ENCODE measurements at places on chromosomes 1 and 21.

- no peaks in the 10 kb centered on the region for H3K36me3 ChIP-seq
- DNase-seq, result no peak
- H3K27ac ChIP-seq, result no peak overlapping the region
- no peaks in the 10 kb centered on the region for H3K27me3 ChIP-seq
Observed at GRCh38 chr1:58227604-58228003, 318.9 kb downstream of the OMA1 start.

DNA sequence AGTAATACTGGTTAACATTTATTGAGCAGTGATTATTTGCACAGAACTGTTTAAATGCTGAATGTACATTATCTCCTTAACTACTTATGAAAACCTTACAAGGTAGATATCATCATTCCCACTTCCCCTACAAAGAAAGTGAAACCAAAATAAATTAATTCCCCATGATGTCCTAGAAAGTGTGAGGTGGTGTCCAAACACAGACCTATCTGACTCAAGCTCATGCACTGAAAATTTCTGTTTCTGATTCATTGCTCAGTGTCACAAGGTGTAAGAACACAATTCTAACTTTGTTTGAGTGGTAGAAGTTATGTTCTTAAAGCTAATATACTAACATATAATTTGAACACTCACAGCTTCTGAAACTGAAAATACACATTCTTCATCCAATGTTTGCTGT lies 178.7 kb downstream of the MRPL39 start:
- no peak overlapping the region for H3K27ac ChIP-seq
- no peaks in the 10 kb centered on the region for H3K4me1 ChIP-seq
- no peak for DNase-seq
- H3K4me3 ChIP-seq, result no peak overlapping the region

GRCh38 chr1:183023146-183023600 lies at the start of gene LAMC1:
TSS of gene LAMC1 (plus strand) at chr1:183023420. CDS start at chr1:183023717, 297 bp downstream.
- no peaks in the 10 kb centered on the region for H3K27me3 ChIP-seq
- peak within 1 kb of the TSS; percentile 95 for H3K27ac ChIP-seq
- H3K36me3 ChIP-seq, result no peaks in the 10 kb centered on the region
- DNase-seq, result peak; percentile 90

- no peaks in the 10 kb centered on the region for H3K27me3 ChIP-seq
- no peaks in the 10 kb centered on the region for H3K36me3 ChIP-seq
- H3K4me3 ChIP-seq, result no peak overlapping the region
- H3K4me1 ChIP-seq, result no peaks in the 10 kb centered on the region
- peak; percentile 75 for DNase-seq
- no peak overlapping the region for H3K27ac ChIP-seq
Observed at GRCh38 chr1:108016451-108016920, 51.5 kb upstream of the VAV3 start.

DNA sequence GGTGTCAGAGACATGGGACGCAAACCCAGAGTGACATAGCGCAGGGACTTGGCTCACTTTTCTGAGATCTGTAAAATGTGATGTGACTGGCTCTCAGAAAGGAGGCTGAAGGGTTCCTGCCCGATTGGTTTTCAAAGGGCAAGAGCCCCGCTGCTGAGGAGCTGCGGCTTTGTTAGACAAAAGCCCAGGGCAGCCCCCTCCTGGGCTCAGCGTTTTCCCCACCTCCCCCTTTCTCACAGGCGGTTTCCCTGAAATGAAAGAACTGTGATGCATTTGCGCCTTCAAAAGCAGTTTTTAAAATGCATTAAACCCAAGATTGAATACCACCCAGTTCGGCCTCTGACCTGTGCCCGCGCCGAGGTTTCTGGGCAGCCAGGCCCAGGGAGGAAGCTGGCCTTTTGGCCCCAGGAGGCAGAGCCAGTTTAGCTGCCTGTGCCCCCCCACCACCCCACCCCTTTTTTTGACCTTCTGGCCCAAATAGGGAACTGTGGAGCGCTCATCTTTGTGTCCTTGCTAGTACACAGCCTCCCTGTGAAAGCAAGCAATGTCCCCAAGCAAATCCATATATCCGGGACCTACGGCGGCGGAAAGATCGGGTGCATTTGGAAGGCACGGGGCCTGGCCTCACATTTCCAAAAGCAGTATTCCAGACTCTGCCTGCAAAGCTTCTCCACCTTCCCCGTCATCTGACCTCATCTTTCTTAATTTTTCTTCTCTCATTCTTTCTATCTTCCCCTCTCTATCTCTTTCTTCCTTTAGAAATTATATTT lies 28.6 kb downstream of the CD247 start:
- H3K27ac ChIP-seq, result no peak overlapping the region
- H3K36me3 ChIP-seq, result no peaks in the 10 kb centered on the region
- no peak overlapping the region for H3K4me3 ChIP-seq
- DNase-seq, result no peak
- peaks cover 11% of the 10 kb centered on the region for H3K27me3 ChIP-seq

DNA sequence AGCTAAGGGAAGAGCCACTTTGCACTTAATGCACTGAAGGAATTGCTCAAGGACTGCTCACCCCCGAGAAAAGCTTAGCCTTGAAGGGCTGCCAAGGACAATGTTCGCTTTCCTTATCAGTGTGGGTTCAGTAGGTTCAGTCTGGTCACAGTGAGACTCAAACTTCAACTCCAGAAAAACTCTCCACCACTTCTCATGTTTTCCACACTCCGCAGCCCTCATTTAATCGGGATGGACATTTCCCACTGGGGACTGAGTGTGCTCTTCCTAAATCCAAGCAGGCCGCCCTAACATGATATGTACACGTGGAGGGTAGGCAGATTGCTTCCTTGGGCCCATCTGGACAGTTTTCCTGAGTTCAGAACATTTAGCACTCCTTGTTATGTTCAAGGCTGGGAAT lies 19.5 kb downstream of the SUSD4 start:
- no peak overlapping the region for H3K4me3 ChIP-seq
- peaks cover 5% of the 10 kb centered on the region for H3K27me3 ChIP-seq
- DNase-seq, result no peak
- H3K27ac ChIP-seq, result no peak overlapping the region

GRCh38 chr1:12202190-12202497 lies 27.7 kb upstream of the VPS13D start:
- no peak overlapping the region for H3K27ac ChIP-seq
- H3K36me3 ChIP-seq, result no peaks in the 10 kb centered on the region

- H3K4me3 ChIP-seq, result no peak overlapping the region
- no peaks in the 10 kb centered on the region for H3K27me3 ChIP-seq
- peak; percentile 35 for DNase-seq
- no peaks in the 10 kb centered on the region for H3K36me3 ChIP-seq
- H3K4me1 ChIP-seq, result peaks cover 51% of the 10 kb centered on the region
Observed at GRCh38 chr21:37450445-37450941, 83.9 kb downstream of the DYRK1A start.

- no peak overlapping the region for H3K4me3 ChIP-seq
- DNase-seq, result no peak
- H3K27me3 ChIP-seq, result no peaks in the 10 kb centered on the region
- H3K36me3 ChIP-seq, result no peaks in the 10 kb centered on the region
Observed at GRCh38 chr21:25133939-25134338, 473.3 kb downstream of the MRPL39 start.

DNA sequence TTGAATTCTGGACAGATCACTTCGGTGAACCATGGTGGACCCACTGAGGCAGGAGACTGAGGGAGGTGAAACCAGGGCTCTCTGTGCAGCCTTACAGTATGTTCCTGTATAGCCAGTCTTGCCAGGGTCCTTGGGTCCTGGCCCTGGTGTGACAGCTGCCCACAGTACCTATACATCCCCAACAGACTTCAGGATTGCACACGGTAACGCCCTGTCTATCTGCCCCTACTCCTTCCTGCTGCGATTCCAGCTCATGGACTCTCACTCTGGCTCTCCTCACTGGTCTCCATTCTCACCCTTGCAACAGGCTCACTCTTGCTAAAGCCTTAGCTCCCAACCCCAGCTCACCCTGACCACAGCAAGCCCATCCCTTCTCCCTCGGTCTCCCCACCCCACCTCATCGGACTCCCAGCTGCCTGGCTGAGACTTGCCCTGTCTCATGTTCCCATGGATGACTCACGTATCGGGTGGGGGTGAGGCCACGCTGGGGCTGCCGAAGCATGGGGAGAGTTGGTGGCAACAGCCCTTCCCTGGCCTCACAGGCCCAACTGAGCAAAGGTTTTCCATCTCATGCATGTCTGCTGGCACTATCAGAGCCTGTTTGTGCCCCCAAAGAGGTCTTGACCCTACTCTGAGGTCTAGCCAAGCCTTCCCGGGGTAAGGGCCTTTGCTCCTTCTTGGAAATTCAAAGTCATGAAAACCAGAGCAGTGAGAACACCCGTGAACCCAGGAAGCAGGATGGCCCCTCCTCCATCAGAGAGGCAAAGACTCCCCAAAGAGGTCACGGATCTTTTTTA lies 7.1 kb downstream of the PHLDA3 start:
- peaks cover 37% of the 10 kb centered on the region for H3K4me1 ChIP-seq
- no peak overlapping the region for H3K4me3 ChIP-seq
- no peaks in the 10 kb centered on the region for H3K27me3 ChIP-seq
- peak; percentile 58 for DNase-seq

DNA sequence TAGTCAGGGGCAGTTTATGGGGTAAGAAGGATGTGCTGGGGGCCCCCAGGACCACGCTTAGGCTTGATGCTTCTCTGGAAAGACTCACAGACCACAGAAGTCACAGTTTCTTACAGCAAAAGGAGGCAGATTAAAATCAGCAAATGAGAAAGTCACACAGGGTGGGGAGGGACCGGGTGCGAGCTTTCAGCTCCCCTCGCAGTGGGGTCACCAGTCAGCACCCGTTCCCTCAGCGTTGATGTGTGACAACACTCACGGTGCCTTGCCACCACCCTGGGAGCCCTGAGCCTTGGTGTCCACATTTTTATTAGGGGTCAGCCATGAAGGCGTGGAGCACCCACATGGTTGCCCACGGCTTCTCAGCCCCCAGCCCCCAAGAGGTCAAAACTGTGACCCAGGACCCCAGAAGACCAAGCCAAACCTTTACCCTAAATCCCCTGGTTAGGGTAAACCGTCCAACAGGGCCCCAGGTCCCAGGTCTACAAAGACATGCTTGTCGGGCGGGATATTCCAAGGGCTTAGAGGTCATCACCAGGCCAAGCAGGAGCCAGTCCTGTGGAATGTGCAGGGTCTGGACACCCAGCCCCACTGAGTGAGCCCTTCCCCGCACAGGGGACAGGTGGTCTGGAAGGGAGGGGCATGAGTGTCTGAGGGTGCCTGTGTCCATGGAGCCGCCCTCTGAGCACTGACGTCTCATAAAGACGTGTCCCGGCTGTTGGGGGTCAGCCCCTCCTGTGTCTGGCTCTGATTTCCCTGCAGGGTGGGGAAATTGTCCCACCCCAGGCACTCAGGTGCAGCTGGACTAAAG lies 64.5 kb upstream of the ABCG1 start:
- DNase-seq, result no peak
- H3K4me3 ChIP-seq, result no peak overlapping the region
- no peaks in the 10 kb centered on the region for H3K36me3 ChIP-seq
- H3K4me1 ChIP-seq, result no peaks in the 10 kb centered on the region

DNA sequence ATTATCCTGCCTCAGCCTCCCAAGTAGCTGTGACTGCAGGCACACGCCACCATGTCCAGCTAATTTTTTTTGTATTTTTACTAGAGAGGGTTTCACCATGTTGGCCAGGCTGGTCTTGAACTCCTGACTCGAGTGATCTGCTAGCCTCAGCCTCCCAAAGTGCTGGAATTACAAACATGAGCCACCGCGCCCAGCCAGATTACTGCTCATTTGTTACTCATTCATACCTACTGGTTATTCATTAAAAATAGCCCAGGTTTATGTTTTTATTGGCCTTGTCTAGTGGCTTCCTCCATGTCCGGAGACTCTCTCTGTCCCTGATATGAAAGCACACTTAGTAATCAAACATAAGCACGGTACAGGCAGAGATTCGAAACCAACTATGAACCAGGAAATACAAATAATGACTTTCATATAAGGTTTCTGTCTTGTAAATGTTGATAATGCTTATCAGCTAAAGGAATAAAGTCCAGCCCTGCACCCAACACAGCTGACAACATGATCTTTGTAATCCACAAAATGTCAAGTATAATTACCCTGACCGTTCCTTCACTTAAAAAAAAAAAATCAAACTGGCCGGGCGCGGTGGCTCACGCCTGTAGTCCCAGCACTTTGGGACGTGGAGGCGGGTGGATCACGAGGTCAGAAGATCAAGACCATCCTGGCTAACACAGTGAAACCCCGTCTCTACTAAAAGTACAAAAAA lies 50.4 kb upstream of the CXADR start:
- H3K36me3 ChIP-seq, result no peaks in the 10 kb centered on the region
- no peak overlapping the region for H3K27ac ChIP-seq
- H3K4me3 ChIP-seq, result no peak overlapping the region
- no peaks in the 10 kb centered on the region for H3K27me3 ChIP-seq
- no peaks in the 10 kb centered on the region for H3K4me1 ChIP-seq

DNA sequence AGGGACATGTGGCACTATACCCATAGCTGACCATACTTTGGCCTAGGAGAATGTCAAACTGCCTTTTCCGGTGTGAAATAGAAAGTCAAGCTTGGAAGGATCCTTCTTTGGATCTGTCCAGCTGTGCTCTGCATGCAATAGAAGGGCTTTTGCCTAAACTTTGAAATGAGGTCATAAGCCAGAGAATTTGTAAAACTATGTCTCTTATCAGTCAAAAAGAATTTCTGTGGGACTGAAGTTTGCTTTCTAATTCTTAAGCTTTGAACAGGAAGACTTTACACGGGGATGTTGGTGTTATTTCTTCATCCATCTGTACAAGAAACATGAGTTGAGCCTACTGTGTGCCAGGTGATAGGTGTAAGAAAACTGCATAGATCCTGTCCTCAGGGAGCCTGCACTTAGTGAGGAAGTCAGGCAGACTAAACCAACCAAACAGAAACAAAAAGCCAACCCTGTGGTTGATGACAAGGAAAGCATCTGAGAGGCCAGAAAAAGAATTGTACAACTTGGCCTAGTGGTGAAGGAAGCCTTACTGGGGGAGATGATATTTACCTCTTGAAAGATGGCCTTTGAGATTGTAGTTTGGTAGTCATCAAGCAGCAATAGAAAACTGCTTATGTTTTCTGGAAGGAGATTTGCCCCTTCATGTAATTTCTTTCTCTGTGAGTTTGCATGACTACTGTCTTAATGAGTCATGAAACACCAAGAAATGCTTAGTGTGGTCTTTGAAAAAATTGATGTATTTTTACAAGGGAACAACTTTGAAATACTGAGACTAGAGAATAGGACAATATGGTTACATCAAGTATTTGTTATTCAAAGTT lies 24.8 kb downstream of the TGFB2 start:
- no peaks in the 10 kb centered on the region for H3K4me1 ChIP-seq
- DNase-seq, result no peak
- no peak overlapping the region for H3K4me3 ChIP-seq

GRCh38 chr1:33713058-33713877 lies 150.6 kb upstream of the HMGB4 start:
- no peaks in the 10 kb centered on the region for H3K4me1 ChIP-seq
- no peaks in the 10 kb centered on the region for H3K36me3 ChIP-seq
- no peak overlapping the region for H3K27ac ChIP-seq
- H3K4me3 ChIP-seq, result no peak overlapping the region
- DNase-seq, result no peak
- no peaks in the 10 kb centered on the region for H3K27me3 ChIP-seq

GRCh38 chr21:46376231-46376628 lies 52.3 kb downstream of the PCNT start:
- H3K36me3 ChIP-seq, result no peaks in the 10 kb centered on the region
- H3K27ac ChIP-seq, result no peak overlapping the region
- no peaks in the 10 kb centered on the region for H3K27me3 ChIP-seq
- H3K4me1 ChIP-seq, result no peaks in the 10 kb centered on the region

GRCh38 chr1:228222548-228222947 lies 14.7 kb downstream of the OBSCN start:
- no peak for DNase-seq
- no peaks in the 10 kb centered on the region for H3K4me1 ChIP-seq
- no peak overlapping the region for H3K4me3 ChIP-seq
- H3K27me3 ChIP-seq, result no peaks in the 10 kb centered on the region

GRCh38 chr1:42838482-42839190 lies 7.8 kb upstream of the ZNF691 start:
- DNase-seq, result no peak
- no peak overlapping the region for H3K4me3 ChIP-seq
- H3K36me3 ChIP-seq, result no peaks in the 10 kb centered on the region
- no peak overlapping the region for H3K27ac ChIP-seq

Data from A673 (cell line).